PC-3 (cell line): ENCODE measurements at places on chromosomes 6 and 20. TPM values are rescaled to one million over a fixed set of nuclear protein-coding genes. Genes with fewer than 3 reads are reported as not detected.

DNA sequence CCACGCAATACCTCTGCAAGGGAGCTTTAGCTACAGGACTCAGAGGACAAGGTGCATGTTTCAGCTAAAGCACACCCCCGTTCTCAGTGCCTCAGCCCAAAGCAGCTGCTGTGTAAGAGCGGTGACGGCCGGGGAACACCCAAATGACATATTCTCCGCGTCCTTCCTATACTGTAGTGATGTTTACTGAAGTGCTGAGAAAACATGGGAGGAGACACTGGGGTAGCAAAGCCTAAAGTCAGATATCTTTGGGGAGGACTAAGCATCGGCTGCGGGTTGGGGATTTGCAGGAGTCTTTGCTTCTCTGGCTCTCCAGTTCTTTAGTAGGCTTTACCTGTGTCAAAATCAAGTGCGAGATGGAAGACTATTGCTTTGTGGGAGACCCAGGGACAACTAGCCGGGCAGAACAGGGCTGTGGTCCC lies 1.7 kb downstream of the SLC22A23 start:
- peak; percentile 45 for DNase-seq

The CTCFL gene
- total RNA-seq: not detected in 2 replicates

The RIPOR2 gene
- total RNA-seq: 0.44 and 0.52 TPM in 2 replicates

The DZANK1 gene
- total RNA-seq: 2.6 and 3.2 TPM in 2 replicates
